Mammary epithelial cell (primary cell): ENCODE measurements at places on chromosomes 2 and 18. TPM values are rescaled to one million over a fixed set of nuclear protein-coding genes. Genes with fewer than 3 reads are reported as not detected.
A peak's percentile ranks its signal among the peaks of the same experiment; 100 is the strongest.

DNA sequence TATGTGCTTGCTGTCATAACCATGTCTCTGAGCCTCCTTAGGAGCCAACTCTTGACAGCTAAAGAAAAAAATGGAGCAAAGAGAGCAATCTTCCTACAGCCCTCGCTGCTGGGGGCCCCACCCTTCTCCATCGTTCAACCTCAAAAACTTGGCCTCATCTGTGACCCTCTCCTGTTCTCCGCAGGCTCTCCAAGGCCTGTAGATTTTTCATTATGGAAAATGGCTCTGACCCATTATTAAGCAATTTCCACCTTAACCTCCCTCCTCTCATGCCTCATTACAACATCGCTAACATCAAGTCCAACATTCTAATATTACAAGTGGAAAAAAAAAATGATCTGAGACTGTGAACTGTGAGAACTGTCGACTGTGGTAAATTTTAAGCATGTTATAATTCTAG, 98.7 kb downstream of the SLC8A1 start:
- DNase-seq = no peak

DNA sequence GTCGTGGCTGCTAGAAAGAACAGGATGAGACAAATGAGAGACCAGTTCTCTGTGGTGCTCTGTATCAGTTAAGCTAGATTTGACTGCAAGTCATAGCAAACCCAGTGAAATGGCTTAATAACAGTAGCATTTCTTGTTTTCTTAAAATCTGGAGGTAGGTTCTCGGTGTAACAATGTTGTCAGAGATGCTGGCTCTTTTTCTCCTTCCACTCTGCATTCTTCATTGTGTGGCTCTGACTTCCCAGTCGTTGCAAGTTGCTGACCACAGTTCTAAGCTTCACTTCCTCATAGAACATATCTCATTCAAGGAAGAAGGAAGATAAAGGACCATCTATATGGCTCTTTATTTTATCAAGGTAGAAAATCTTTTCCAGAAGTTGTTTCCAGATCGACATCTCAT, 7.9 kb upstream of the CKAP2L start:
- no peak for DNase-seq

DNA sequence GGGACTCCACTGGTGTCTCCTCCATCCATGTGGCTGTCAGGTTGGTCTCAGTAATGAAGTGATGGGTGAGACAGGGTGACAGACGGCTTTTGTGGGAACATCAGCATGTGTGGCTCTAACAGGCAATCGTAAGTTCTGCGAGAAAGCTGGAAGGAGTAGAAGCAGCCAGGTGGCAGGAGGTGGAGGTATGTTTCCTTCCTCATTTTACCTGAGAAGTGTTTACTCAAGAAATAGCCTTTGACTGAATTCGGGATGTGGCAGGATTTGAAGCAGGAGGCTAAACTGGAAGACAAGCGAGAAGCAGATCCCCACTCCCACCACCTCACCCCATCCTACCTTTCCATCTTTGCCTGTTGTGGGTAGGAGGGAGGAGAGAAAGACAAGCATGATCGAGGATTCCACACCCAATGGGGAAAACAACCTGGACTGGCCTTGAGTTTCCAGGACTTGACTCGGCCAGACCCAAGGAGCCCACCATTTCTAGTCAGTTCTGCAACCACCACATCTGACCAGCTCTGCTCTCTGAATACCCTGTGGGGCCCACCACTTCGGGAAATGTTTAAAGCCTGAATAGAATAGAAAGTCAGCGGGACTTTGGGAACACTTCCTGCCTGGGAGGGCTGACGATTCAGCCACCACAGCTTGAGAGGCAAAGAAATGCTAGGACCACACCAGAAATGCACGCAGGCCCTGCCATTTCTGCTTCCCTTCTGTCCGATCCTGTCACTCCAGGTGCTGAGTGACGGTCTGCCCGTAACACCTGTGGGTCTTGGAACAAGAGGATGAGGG, 1.2 kb downstream of the ABCG8 start:
- no peak for DNase-seq

GRCh38 chr2:23601301-23601965, 216.5 kb downstream of the KLHL29 start:
- no peak for DNase-seq

- DNase-seq = peak; percentile 52
Measured at GRCh38 chr18:58135701-58136331, 91.8 kb downstream of the NEDD4L start.

DNA sequence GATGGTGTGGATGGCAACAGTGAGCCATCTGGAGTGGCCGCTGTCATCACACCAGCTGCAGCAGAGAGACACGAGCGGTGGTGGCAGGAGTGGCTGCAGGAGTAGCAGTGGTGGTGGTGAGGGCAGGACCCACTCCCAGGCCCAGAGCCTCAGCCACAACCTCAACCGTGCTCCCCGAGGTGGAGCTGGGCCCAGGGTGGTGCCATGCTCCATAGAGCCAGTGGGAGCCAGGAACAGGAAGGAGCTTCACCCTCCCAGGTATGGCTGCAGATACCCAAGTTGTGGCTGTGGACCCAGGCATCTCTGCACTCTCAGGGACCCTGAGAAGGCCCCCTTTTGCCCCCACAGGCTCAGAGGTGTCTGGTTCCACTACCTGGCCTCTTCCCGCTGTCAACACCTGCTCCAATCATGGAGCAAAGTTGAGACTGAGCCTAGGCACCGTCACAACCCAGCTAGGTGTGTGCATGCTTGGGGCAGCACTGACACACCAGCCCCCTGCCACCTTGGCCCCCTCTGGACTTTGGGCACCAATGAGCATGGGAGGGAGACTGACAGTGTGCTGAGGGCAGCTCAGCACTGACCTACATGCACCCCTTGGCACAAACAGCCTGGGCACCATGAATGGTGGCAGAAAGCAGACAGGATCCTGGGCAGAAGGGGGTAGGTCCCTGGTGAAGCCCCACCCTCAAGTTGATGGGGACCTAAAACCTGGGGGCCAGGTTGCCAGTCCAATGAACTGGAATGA, 188.9 kb downstream of the NDUFA10 start:
- no peak for DNase-seq

GRCh38 chr2:29640360-29640759, 281.0 kb downstream of the ALK start:
- DNase-seq = peak; percentile 38

GRCh38 chr18:29849144-29849543, 1193.4 kb downstream of the DSC3 start:
- DNase-seq = peak; percentile 60

DNA sequence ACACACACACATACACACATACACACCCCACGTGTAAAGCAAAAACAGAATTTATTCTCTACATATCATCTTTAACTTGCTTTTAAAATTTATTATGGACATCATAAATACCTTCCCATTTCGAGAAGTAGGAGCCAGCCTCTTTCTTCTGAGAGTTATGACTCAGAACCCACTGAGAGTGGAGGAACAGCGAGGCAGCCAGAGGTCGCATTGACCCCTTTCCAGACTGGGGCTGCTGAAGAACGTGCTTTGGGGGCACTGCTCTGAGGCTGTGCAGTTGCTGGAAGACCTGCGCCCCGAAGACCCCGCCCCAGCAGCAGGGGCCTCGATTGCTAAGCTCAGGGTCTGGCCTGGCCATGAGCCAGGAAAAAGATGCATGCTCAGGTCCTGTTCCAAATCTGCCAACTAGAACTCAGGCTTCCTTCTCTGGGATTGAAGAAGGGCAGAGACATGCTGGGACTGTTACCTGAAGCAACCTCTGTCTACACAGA, 133.8 kb upstream of the TWIST2 start:
- DNase-seq = no peak

DNA sequence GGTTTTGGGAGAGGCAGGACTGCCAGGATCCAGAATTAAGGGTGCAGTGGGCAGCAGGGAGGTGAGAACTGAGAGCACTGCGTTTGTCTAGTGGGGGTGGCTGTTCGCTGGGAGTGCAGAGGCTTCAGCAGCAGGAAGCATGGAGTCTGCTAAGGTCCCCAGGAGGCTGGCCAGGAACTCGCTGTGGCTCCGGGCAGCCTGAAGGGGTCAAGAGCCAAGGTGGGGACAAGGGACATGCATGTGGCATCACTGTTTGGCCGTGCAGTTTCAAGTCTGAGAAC, 43.2 kb upstream of the SEMA4C start:
- DNase-seq = no peak

DNA sequence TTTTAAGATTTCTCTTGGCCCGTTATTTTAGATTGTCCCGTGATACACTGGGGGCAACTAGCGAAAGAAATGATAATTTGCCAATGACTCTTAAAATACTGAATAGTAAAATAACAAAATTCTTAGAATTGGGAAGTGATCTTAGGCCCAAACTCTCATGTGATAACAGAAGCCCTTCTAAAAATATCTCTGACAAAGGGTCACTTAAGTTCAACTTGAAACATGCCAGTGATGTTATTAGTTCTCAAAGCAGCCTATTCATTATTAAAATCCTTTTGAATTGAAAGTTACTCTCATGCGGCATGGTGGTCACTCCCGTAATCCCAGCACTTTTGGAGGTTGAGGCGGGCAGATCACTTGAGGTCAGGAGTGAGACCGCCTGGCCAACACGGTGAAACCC, 920.9 kb downstream of the NRXN1 start:
- DNase-seq = no peak

- peak; percentile 28 for DNase-seq
Measured at GRCh38 chr2:161139098-161139987, 20.9 kb upstream of the TANK start.

- DNase-seq = no peak
Measured at GRCh38 chr2:23547725-23548124, 162.7 kb downstream of the KLHL29 start.

DNA sequence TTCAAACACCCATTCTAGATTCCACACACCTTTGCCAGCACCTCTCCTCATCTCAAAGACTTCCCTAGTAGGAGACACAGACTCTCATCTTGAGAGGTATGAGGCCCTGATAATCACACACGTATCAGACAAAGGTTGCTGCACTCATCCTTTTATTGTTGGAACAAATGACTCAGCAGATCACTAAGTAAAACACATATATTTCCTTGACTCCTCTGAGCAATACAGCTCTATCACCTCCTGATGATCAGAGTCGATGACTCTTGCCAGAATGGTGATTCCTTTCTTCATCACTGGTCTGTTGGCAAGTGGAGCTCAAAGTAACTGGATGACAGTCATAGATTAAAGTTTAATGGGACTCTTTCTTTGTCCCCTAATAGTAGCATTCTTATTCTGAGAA, 1049.2 kb upstream of the ZEB2 start:
- DNase-seq = peak; percentile 60

DNA sequence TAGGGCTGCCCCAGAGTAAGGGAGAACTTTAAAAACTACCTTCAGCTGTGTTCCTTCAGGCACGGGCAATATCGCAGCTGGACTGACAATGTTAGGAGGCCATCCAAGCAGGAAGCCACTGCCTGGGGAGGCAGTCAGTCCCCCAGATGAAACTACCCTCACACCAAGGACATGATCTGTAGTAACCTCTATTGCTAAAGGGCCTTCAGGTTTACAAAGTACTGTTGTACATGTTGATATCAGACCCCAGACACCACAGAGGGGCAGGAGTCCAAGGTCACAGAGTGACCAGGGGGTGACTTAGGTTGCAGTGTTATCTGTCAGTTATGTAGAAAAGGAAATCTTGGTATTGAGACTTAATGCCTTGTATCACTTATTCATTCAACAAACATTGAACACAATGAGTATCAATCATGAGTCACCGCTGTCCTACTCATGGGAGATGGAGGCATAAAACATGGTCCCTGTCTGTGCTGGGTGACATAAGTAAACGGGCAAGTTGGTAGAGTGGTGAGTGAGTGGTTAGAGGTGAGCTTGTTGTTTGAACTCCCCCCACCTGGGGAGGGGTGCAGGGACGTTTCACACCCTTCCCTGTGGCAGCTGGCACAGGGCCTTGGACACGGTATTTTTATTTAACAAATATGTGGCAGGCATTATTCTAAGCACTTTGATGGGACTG, 7.1 kb downstream of the CABLES1 start:
- peak; percentile 57 for DNase-seq

- no peak for DNase-seq
Measured at GRCh38 chr2:234994438-234995321, 42.9 kb downstream of the SH3BP4 start.

GRCh38 chr2:45960057-45960863, 308.8 kb downstream of the PRKCE start:
- no peak for DNase-seq

DNA sequence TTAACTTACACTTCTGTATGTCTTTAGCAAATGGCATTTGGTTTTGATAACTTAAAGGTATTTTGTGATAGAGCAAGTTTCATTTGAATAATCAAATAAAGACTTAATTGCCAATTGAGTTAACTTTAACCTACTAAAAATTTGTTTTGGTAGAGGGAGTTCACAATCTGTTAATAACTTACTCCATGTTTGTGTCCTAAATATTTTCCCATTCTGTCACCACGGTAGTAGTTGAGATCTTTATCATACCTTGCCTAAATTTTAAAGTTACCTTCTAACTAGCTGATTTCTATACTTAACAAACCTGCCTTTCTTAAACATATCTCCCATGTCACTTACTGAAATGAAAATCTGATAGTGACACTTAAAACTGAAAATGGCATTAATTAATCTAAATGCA, 127.1 kb downstream of the TMEFF2 start:
- DNase-seq = no peak

GRCh38 chr2:138502255-138503086, 901 bp downstream of the SPOPL start:
- peak; percentile 55 for DNase-seq

DNA sequence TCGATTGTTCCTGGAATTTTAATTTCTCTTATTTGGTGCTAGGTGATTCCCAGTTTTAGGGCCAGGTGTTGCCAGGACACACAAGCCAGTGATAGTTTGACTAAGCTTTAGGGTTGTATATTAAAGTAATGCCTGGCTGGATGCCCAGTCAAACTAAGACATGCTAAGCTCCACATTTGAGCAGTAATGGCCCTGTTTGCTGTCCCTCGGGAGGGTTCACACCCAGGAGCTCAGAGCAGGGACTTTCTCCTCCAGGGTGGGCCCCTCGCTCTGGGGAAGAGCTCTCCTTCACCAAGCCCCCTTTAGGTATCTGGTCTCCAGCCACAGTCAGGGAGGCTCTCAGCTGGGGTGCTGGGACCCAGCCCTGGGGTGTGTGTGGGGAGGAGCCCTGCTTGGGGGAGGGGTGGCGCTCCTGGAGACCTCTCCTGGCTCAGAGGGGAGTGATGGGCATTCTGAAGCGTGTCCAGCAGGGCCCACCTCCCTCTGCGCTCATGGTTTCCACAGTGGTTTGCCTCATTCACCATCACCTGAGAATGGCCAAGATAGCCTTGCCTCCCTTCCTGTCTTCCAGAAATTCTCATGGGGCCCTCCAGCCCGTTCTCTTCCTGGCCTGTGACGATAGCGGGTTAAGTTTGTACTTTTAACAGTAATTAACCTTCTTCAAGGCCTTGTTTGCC, 31.7 kb downstream of the INPP4A start:
- DNase-seq = peak; percentile 54

The LOXHD1 gene
- polyA plus RNA-seq = not detected

The CCDC74B gene
- 5.8 TPM for polyA plus RNA-seq

The ABCB11 gene
- polyA plus RNA-seq = not detected

The MRPL33 gene
- 61.7 TPM for polyA plus RNA-seq

The TLX2 gene
- 0.05 TPM for polyA plus RNA-seq

The ANKRD23 gene
- 0.49 TPM for polyA plus RNA-seq

The ANKRD30B gene
- polyA plus RNA-seq = not detected

The PSTPIP2 gene
- 27.2 TPM for polyA plus RNA-seq

The DCDC2C gene
- polyA plus RNA-seq = not detected
